ENCODE measurements at places on chromosomes 6 and 20.

GRCh38 chr6:15132854-15133670 lies 112.8 kb upstream of the JARID2 start:
- DNase-seq = no peak

DNA sequence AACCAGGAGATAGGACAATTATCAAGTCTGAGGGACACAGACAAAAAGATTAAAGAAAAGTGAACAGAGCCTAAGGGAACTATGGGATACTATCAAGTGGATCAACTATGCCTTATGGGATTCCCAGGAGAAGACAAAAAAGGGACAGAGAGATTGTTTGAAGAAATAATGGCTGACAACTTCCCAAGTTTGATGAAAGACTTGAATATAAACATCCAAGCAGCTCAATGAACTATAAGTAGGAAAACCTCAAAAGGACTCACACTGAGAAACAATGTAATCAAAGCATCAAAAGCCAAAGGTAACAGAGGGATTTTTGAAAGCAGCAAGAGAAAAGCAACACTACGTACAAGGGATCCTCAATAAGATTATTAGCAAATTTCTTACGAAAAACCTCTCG lies 11.0 kb downstream of the ZNF133 start:
- no peak for DNase-seq

GRCh38 chr6:20160541-20161283 lies 51.6 kb downstream of the MBOAT1 start:
- DNase-seq = no peak

DNA sequence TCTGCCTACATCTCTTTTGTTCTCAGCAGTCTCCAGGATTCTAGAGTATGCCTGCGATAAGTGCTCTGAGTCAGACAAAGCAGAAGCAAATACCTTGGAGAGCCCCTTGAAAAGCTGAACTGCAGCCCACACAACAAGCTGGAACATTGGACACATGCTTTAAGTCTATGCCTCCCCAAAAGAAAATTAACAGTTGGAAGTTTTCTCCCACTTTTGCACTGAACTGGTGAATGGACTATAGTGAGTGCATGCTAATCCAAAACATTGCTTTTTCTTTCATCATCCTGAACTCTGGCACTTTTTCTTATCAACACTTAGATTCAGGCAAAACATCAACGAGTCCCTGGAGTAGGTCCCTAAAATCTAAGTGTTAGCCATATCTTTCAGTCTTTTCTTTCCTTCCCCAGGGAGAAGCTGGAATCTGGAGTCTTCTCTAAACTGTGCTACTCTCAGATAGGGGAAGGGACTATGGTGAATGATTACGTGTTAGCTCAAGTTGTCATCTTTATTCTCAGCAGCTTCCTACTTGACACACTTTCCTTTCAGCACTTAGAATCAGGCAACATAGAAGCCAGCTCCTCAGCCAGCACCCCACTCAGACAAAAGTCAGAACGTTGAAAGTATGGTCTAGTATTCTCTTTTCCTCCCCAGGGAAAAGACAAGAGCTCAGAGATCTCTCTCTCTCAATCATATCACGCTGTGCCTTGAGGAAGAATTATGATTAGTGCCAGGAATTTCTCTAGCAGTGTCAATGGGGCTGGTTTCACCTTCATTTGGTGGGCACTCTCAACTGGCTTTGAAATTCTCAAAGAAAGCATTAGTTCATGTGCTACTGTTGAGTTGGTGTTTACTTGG lies 811.0 kb upstream of the GJE1 start:
- peak; percentile 59 for DNase-seq

- no peak for DNase-seq
Observed at GRCh38 chr20:36167902-36168503, 13.5 kb downstream of the EPB41L1 start.

DNA sequence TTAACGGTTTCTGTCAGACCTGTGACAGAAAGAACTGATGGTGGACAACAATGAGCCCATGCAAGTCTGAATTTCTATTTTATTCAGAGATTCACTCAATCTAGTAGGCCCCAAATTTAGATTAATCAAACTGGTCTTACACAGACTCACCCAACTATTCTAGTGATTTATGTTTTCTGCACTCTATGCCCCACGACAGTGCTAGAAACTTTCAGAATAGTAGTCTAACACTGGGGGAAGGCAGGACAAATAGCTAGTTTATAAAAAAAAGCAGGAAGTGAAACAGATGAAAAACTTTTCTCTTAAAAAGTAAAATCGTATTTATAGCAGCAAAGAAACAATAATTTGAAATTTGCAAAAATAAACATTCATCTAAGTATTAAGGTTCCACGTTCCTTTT lies 5.0 kb downstream of the TCP11 start:
- DNase-seq = no peak

GRCh38 chr20:34328928-34329677 lies 25.9 kb upstream of the AHCY start:
- DNase-seq = no peak

- peak; percentile 84 for DNase-seq
Observed at GRCh38 chr6:156780102-156780641, 3.0 kb downstream of the ARID1B start.

- DNase-seq = no peak
Observed at GRCh38 chr20:38805502-38805957, at the start of gene PPP1R16B. Gene PPP1R16B, plus strand, starts transcription at chr20:38805697. Its CDS starts 30,229 bp downstream, at chr20:38835926.

GRCh38 chr6:143139239-143139784 lies 78.6 kb downstream of the AIG1 start:
- no peak for DNase-seq

- DNase-seq = no peak
Observed at GRCh38 chr20:11057624-11058023, 383.8 kb upstream of the JAG1 start.

DNA sequence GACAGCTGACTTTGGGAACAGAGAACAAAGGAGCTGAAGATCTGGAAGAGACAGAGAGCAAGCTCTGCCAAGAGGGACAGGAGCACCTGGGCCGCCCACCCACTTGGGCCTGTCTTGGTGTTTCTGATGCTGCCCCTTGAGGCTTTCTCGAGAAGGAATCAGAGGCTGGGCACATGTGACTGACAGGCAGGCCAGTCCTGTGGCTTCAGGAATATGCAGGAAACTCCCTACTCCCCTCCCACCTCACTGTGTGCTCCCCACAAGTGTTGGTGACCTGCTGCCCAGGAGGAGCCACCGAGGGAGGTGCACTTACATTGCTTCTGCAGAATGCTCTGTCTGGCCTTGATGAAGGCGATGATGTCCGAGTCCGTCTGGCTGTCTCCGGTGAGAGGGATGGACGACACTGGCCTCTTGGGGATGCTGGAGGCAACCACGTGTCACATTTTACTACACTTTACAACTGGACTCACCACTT lies 20.9 kb upstream of the KCNK16 start:
- DNase-seq = no peak

GRCh38 chr6:80550748-80551147 lies 444.3 kb downstream of the BCKDHB start:
- DNase-seq = no peak

GRCh38 chr20:15395457-15395856 lies 1058.0 kb upstream of the FLRT3 start:
- DNase-seq = no peak

GRCh38 chr20:37856932-37857660 lies 45.8 kb upstream of the VSTM2L start:
- peak; percentile 20 for DNase-seq

DNA sequence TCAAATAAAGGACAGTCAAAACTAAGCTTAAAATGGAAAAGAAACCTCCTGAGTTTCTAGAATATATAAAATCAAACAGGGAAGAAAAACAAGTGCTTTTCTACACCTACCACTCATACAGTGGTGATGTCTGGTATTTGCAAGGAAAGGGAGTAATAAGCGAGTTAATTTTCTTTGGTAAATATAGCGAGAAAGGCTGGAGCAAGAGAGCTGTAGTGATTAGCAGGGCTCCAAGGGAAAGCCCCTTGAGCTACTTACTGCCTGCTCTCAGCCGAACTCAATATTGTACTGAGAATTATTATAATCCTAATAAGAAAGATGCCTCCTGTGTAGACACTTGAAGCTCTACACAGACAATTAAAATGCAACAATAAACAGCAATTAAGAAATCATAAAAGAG lies 296.3 kb downstream of the LAMA2 start:
- DNase-seq = no peak

DNA sequence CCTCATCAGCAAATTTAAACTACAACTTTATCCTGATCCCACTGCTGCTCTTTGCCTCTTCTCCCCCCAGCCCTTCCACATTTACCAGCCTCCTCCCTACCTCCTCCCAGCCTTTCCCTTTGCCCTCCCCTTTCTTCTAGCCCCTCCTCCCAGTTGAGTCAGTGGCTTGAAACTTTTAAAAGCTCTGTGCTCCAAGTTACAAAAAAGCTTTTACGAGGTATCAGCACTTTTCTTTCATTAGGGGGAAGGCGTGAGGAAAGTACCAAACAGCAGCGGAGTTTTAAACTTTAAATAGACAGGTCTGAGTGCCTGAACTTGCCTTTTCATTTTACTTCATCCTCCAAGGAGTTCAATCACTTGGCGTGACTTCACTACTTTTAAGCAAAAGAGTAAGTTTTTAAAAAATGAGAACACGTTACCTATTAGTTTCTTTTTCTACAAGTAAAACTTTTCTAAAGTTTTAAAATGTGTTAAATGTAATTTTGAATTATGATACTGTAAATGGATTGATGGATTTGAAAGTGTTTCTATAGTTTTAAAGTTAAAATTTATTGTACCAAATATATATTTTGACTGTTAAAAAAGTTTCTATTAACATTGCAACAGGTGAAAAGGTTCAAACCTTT lies at the start of gene GJA1:
Gene GJA1 (plus strand): TSS at position 203 of the 626 bp plus-strand sequence. CDS start 11,202 bp downstream, outside the sequence.
- peak; percentile 77 for DNase-seq

DNA sequence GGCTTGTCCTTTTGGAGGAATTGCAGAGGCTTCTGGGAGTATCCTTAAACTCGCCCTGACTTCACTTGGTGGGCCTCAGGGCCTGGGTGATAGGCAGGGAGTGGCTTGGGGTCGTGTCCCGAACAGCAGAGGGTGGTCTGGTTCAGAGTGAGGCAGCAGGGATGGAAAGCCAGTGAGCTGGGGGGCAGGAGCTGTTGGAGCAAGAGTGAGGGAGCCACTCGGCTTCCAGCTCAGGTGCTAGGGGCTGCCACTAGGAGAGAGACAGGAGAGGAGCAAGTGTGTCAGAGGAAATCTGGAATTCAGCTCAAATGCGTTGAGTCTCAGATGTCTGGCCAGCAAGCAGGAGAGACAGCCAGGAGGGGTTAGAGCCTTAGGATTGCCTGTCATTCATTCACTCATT lies 85.8 kb downstream of the DLGAP4 start:
- no peak for DNase-seq

- no peak for DNase-seq
Observed at GRCh38 chr6:95587989-95588388, 10.7 kb downstream of the MANEA start.

GRCh38 chr6:130825772-130826441 lies 1.3 kb upstream of the SMLR1 start:
- DNase-seq = no peak

GRCh38 chr6:20202324-20202658 lies 10.0 kb downstream of the MBOAT1 start:
- no peak for DNase-seq

DNA sequence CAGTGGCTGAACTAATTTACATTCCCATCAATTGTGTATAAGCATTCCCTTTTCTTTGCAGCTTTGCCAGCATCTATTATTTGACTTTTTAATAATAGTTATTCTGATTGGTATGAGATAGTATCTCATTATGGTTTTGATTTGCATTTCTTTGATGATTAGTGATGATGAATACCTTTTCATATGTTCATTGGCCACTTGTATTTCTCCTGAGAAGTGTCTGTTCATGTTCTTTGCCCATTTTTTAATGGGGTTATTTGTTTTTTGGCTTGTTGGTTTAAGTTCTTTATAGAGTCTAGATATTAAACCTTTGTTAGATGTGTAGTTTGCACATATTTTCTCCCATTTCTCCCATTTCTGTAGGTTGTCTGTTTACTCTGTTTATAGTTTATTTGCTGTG lies 16.6 kb downstream of the CENPW start:
- no peak for DNase-seq

- DNase-seq = no peak
Observed at GRCh38 chr20:45206725-45207124, at the start of gene SEMG1. Gene SEMG1, plus strand, starts transcription at chr20:45207033. Its CDS starts 21 bp downstream, at chr20:45207054.

GRCh38 chr6:112199001-112199403 lies 55.4 kb downstream of the LAMA4 start:
- DNase-seq = no peak

- DNase-seq = no peak
Observed at GRCh38 chr6:162814426-162814973, 86.7 kb downstream of the PACRG start.

DNA sequence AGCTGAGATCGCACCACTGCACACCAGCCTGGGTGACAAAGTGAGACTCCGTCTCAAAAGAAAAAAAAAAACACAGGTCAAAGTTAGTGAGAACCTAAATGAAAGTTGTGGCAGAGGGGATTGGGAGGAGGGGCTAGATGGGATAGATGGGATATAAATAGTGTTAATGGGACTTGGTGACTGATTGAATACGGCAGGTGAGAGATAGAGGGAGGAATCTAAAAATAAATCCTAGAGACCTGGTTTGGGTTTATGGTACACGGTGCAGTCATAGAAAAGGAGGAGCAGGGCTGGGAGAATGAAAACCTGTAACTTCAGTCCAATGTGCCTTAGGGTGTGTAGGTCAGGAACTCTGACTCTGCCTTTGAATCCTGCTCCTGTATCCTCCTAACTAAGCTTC lies 25.0 kb upstream of the DEK start:
- no peak for DNase-seq

DNA sequence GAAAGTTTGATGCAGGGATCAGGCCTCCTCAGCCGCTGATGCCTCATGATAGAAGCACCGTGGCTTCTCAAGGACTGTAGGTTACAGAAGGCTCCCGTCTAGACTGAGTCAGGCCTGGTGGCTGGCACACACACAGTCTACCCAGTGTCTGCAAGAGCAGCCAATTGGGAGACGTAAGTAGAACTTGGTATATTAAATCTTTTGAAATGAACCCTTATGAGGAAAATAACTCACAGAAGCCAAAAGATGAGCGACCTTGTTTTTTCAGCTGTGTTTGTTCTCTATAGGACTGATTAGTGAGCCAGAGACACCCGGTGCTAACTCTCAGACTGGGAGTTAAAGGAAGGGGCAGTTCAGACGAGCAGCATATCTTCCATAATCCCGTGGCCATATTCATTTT lies 5.9 kb upstream of the PDE10A start:
- DNase-seq = no peak

- DNase-seq = no peak
Observed at GRCh38 chr20:38804221-38804620, 1.3 kb upstream of the PPP1R16B start.

- DNase-seq = no peak
Observed at GRCh38 chr6:107304421-107305025, 154.8 kb downstream of the PDSS2 start.

- DNase-seq = no peak
Observed at GRCh38 chr6:109028439-109028838, 66.2 kb downstream of the SESN1 start.

Data from fibroblast of the conjunctiva (primary cell).